ENCODE measurements at places on chromosomes 12 and 14.

- no peak for DNase-seq
These were observed 2.3 kb downstream of the LAG3 start for GRCh38 chr12:6774499-6775062.

- DNase-seq, result no peak
These were observed 1.4 kb downstream of the DUSP6 start for GRCh38 chr12:89350630-89351488.

DNA sequence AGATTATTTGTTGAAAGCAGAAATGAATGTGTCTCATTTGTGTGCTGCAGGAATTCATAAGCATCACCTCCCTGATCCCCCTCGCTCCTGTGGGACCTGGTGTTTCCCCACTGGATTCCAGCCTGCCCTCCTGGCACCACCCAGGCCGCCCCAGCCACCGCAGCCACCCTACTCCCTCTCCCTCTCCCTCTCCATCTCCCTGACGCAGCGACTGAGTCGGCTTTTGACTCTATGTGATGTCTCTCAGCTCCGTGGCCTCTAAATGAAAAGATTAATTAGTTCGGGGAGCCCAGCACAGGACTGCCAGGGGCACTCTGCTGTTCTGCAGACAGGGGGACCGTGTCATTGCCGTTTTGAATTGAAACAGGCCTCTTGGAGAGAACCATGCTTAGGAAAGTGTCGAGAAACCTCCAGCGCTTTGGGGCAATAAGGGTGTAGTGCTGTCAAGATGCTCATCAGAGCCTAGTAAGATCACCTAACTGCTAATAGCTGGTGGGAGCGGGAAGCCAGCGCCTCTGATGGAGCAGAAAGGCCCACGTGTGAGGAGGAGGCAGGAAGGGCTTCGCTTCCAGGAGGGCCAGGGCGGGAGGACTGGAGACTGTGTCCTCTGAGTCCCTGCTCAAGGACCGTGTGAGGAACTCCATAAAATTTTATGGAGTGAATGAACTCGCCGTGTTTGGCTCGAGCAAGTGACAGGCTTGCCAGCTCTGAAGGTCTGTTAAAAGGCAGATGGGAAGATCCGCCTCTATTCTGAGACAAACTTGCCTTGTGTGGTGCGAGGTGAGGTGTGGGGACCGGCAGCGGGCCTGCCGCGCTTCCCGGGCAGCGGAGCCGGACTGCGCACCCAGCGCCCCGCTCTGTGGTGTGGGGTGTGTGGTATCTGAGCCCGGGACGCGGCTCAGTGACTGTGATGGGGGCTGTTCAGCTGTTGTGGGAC, 157.4 kb upstream of the C14orf180 start:
- DNase-seq, result no peak

GRCh38 chr14:67569011-67569650, 30.9 kb downstream of the PIGH start:
- no peak for DNase-seq

GRCh38 chr12:104569346-104570173, 112.8 kb downstream of the CHST11 start:
- no peak for DNase-seq

- DNase-seq, result no peak
These were observed 139.7 kb downstream of the KCNH5 start for GRCh38 chr14:62905566-62905965.

GRCh38 chr12:59768031-59768430, 172.2 kb downstream of the SLC16A7 start:
- DNase-seq, result no peak
